ENCODE measurements at places on chromosomes 1 and 21.

GRCh38 chr1:109639841-109640184 lies 16.1 kb upstream of the GSTM4 start:
- DNase-seq: no peak

- no peak for DNase-seq
These were observed 80.6 kb downstream of the PAPPA2 start for GRCh38 chr1:176543360-176544129.

- no peak for DNase-seq
These were observed 17.9 kb downstream of the KDM1A start for GRCh38 chr1:23037081-23037740.

- DNase-seq: no peak
These were observed 213.1 kb downstream of the KAZN start for GRCh38 chr1:14811573-14811972.

- DNase-seq: no peak
These were observed 157.3 kb downstream of the ZNF281 start for GRCh38 chr1:200252531-200252930.

GRCh38 chr1:31345635-31346034 lies 27.2 kb downstream of the FABP3 start:
- DNase-seq: no peak

GRCh38 chr1:200351826-200352549 lies 57.8 kb downstream of the ZNF281 start:
- no peak for DNase-seq

GRCh38 chr21:38315122-38315521 lies 58.3 kb downstream of the KCNJ15 start:
- DNase-seq: no peak

DNA sequence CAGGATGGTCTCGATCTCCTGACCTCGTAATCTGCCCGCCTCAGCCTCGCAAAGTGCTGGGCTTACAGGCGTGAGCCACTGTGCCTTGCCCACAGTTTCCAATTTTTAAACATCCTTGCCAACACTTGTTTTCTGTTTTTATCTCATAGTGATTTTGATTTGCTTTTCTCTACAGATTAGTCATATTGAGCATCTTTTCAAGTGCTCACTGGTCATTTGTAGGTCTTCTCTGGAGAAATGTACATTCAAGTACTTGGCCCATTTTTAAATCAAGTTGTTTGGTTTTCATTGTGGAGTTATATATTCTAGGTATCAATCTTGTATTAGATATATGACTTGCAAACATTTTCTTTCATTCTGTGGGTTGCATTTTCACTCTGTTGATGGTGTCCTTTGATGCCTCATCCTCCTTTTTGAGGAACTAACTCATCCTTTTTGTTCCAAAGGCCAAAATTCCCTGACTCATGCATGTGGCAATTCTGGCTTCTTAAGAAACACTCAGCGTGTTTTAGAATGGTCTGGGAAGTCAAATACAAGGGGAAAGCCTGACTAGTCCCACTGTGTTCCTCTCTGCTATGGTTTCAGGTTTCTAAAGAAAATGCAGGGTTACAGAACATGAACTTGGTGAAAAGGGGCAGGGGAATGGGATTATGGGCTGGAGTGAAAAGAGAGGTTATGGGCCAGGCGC lies 37.3 kb downstream of the PTAFR start:
- no peak for DNase-seq

- no peak for DNase-seq
These were observed 69.9 kb upstream of the ADAMTS5 start for GRCh38 chr21:27036736-27037301.

GRCh38 chr1:38745476-38746401 lies 113.8 kb downstream of the RRAGC start:
- DNase-seq: no peak

DNA sequence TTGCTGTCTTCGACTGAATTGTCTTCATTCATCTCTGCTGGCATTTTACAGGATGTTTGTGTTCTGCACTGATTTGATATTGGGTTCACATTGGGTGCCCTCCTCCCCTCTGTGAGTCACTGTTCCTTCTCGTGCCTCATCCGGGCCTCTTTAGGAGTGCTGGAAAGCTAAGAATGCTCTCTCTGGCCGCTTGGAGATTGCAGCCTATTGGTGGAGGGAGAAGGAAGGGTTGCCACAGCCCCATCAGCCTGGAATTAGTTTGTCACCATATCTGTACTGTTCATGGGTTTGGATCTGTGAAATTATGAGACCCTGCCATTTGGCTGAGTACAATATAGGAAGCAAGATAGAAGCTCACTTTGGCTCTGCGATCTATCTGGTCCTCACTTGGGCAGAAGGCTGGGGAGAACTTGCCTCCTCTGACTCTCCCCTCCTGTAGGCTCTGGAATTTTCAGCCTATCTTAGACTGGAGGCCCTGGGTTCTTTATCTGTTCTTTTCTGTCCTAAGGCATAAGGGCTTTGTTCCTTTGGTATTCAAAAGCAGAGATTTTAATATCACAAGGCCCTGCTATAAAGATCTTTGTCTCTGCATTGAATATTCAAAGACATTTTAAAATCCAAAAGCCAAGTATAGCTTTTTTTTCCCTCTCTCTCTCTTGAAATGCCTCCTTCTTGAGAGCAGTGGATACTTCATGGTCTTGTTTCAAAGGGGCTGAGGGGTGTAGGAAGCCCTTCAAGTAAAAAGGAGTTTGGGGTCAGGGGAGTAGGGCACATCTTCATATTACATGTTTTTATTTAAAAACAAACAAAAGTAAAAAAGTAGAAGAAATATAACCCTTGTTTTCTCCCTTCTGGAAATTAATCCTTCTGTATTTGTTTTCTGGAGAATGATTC lies 347.9 kb downstream of the ZP4 start:
- no peak for DNase-seq

DNA sequence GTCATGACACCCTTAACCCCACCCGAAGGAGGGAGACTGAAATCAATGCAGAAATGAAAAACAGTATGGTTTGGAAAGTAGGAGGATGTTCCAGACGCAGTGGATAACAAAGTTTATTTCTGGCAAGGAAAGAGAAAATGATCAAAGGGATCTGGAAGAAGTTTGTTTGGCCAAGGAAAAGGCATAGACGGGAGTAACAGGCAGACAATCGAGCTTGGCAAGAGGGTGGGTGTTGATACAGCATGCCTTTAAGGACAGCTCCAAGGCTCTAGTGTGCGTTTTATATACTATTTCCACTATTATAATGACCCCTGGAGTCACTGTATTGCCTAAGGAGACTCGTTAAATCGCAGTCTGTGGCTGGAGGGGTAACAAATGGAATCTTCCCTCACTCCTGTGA lies 303.7 kb upstream of the RUNX1 start:
- DNase-seq: no peak

DNA sequence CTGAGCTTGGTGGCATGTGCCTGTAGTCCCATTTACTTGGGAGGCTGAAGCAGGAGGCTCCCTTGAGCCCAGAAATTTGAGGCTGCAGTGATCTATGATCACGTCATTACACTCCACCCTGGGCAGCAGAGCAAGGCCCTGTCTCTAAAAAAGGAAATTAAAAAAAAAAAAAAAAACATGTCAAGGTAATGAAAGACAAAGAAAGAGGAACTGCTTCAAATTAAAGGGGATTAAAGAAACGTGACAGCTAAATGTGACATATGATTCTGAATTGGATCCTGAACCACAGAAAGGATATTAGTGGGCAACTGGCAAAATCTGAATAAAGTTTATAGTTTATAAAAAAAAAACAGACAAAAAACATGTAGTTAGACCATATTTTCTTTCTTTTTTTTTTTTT lies 3.8 kb upstream of the C2CD4D start:
- DNase-seq: no peak

DNA sequence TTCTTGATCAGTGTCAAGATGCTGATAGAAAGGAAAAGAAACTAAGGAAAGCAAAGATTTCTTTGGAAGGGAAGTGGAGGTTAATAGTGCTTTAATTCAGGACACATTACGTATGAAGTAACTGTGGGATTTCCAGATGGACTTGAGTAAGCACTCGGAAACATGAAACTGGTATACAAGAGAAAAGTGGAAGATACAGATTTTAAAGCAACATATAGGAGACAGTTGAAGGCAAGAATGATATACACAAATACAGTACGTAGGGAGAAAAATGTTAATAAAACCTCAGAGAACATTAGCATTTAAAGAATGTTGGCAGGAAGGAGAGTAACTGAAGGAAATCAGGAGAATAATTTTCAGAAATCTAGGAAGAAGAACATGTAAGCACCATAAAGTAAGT lies 730.9 kb upstream of the ADGRL2 start:
- DNase-seq: no peak

DNA sequence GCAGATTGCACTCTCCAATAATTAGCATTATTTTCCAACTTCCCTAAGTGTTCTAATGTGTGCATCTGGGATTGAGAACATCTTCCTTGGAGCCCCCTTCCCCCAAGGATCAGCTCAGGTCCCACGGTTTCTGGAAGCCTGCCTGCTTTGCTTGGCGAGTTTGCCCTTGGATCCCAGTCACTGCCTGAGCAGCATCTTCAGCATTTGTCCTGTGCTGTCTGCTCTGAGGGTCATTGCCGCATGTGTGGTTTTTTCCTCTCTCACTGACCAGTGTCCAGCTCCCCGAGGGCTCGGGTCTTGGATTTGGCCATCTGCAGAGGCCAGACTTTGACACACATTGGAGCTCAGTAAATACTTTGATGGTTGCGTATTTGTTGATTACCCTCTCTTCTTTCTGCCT lies 18.1 kb downstream of the VANGL2 start:
- no peak for DNase-seq

GRCh38 chr21:19029816-19030215 lies 626.2 kb upstream of the TMPRSS15 start:
- DNase-seq: no peak

- DNase-seq: no peak
These were observed 40.2 kb downstream of the BCL9 start for GRCh38 chr1:147581459-147581858.

DNA sequence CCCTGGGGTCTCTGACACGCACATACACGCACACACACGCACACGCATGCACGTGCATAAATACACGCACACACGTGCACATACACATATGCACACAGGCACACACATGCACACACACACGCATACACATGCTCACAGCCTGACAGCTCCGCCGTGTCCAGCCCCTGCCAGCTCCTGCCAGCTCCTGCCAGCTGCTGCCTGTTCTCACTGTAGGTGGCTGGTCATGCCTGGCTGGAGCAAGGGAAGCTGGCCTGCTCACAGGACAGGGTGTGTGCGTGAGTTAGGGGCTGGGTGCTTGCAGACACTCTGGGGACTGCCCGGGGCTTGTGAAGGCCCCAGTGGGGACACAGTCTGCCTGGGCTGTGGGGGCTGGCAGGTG lies 4.9 kb downstream of the PLCH2 start:
- no peak for DNase-seq

DNA sequence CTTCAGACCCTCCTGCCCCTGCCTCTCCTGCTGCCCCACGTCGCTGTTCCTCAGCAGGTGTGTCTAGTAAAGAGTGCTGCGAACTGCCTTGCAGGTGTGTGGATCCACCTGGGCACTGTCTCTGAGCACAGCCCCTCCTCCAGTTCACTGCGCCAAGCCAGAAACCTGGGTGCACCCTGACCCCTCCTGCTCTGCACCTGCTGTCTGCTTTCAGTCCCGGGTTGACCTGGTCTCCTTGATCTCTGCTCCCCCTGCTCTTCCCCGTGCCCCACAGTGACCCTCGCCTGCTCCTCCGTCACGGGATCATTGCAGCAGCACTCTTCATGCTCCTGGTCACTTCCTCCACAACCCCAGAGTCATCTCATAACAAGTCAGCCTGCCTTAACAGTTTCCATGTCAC lies 6.5 kb downstream of the A3GALT2 start:
- DNase-seq: no peak

GRCh38 chr1:86692641-86693040 lies 11.7 kb upstream of the SH3GLB1 start:
- DNase-seq: no peak

GRCh38 chr1:151720974-151721787 lies at the start of gene RIIAD1:
TSS of gene RIIAD1 (plus strand) at chr1:151721522. CDS start at chr1:151721537, 15 bp downstream.
- DNase-seq: peak; percentile 26

DNA sequence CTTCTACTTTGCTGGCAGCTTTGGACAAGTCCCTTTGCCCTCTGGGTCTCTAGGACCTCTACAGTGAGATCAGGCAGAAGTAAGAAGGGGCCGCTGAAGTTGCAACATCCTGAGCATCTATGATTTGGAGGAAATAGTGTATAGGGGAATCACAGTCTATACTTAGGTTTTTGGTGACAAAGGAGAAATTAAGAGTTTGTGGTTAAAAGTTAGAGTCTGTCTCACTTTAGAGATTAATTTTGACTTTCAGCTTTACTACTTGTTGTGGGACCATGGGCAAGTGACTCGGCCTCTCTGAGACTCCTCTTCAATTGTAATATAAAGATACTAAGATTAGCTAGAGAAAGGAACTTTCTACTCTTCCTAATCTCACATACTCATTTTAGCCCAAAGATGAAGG lies 33.1 kb upstream of the LMX1A start:
- DNase-seq: no peak

DNA sequence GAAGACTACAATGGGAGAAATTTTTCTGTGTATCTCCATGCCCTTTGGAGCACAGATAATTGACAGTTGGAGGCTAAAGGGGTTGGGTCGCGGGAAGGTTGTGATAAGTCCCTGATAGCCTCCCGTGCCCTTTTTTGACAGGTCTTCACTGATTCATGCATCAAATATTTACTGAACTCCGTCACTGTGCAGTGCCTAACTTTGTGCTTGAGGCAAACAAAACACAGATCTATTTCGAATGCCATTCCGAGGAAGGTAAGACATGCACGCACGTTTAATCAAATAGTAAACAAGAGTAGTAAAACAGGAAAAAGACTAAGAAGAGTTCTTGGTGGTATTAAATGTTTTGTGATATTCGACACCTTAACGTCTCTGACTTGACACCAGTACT lies 494 bp upstream of the PIP5K1A start:
- DNase-seq: peak; percentile 34

DNA sequence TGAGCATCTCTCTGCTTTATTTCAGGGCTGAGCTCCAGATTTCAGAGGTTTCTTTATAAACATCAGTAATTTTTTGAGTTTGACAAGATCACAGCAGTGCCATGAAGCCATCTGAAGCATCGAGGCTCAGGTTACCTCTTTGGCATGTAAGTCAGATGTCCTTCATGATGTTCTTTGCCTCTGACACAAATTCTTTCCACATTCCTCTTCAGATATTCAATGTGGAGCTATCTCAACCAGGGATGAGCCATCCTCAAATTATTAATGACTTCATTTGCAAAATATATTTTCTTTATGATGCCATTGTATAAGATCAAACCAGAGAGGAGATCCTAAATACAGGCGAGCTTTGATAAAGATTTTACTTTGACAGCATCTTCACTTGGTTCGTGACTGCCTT lies 256.7 kb downstream of the COL11A1 start:
- no peak for DNase-seq

- DNase-seq: no peak
These were observed 268.9 kb downstream of the HHAT start for GRCh38 chr1:210597555-210598134.

DNA sequence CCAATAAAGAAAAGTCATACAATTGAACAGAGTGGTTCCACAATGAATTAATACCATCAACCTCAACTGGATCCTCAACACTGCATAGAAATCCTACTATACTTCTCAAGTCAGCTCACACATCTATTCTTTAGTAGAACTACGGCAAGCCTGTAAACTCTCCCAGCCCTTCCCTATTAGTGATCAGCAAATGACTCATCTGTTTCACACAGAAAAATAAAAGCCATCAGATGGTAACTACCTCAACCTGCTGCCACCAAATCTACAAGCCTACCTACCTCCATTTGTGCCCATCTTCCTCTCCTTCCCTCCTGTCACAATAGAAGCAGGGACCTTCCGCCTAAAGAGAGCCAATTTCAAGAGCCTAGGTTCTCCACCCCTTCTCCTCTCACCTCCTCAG lies 63.6 kb downstream of the DMAP1 start:
- no peak for DNase-seq

GRCh38 chr1:243557866-243558265 lies 292.2 kb downstream of the AKT3 start:
- DNase-seq: no peak

GRCh38 chr1:160781914-160782689 lies 13.9 kb upstream of the LY9 start:
- DNase-seq: no peak
